ENCODE measurements at places on chromosomes 12 and 14. TPM values are rescaled to one million over a fixed set of nuclear protein-coding genes. Genes with fewer than 3 reads are reported as not detected.

Gene CAPZA3
- total RNA-seq = not detected

DNA sequence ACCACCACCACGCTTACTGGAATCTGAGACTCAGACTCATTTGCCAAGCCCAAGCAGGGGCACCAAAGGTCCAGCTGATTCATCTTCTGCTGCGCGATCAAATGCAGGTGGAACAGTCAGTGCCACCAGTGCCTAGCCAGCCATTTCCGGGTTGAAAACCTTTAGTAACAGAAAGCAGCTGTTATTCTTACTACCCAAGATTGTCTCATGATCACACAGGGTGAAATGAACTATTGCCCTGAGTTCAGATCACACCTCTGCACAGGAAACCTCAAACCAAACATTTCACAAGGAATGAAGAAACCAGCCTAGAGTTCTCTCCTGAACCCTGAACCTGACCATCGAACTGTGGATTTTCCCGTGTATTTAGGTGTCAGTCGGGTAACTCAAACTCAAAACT is 88.9 kb downstream of the RIMBP2 start:
- DNase-seq = no peak

DNA sequence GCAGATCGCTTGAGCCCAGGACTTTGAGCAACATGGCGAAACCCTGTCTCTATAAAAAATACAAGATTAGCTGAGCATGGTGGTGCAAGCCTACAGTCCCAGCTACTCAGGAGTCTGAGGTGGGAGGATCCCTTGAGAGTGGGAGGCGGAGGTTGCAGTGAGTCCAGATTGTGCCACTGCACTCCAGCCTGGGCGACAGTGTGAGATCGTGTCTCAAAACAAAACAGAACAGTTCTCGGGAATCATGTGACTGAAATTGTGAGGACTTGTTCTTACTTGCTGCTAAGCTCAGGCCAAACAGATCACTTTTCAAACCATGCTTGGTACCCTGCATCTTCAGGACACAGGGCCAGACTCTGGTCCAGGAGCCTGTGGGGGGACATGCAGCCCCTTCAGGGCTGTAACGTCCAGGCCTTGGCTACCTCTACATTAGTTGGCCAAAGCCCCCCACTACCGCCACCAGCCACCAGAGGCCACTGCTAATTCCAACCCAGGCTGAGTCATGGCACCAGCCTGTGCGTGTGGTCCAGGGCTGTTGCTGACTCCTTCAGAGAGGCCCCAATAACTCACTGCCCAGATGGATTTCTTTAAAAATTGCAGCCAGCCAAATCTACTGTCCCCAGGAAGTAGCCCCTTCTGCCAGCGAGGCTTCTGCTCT is 33.4 kb upstream of the SYNDIG1L start:
- no peak for DNase-seq

DNA sequence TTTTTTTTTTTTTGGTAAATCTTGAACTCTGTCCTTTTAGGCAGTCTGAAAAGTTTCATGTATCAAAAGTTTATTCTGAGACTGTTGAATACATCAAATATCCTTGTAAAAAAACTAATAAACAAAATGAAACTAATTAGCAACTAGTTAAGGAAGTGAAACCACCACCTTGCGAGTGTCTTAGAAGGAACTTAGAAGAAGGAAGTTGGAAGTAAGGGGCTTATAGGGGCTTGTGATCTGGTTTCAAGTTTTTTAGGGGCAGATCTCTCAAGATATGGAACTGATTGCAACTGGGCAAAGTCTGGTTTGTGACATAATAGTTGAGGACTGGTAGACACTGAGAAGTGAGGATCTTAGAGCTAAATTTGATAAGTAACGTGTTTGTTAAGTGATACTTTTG is 748.8 kb downstream of the C12orf50 start:
- no peak for DNase-seq

Gene C12orf54
- not detected for total RNA-seq

Gene TMTC1
- 48.7 TPM for total RNA-seq

Gene NEMF
- total RNA-seq = 104 TPM

DNA sequence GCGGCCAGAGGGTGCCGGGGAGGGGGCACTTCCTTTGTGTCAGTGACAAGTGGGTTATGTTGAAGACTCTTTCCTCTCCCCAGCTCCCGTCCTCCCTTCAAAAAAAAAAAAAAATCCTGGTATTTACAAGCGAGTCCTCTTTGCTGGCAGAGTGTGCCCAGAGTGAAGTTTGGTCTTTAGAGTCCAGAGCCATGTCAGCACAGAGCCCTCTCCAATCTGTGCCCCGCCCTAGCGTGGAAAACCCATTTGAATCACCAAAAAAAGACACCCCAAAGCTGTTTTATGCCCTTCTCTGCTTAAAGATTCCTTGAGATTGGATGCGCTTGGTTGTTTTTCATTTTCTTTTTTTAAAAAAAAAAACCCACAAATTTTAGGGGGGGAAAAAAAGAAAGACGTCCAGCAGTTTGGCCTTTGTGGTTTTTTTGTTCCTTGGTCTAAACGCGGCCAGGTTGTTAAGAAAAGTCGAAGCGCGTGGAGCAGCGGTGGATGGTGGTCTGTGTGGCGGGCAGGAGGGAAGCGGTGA is 3.3 kb downstream of the NKX2-1 start:
- DNase-seq = no peak

DNA sequence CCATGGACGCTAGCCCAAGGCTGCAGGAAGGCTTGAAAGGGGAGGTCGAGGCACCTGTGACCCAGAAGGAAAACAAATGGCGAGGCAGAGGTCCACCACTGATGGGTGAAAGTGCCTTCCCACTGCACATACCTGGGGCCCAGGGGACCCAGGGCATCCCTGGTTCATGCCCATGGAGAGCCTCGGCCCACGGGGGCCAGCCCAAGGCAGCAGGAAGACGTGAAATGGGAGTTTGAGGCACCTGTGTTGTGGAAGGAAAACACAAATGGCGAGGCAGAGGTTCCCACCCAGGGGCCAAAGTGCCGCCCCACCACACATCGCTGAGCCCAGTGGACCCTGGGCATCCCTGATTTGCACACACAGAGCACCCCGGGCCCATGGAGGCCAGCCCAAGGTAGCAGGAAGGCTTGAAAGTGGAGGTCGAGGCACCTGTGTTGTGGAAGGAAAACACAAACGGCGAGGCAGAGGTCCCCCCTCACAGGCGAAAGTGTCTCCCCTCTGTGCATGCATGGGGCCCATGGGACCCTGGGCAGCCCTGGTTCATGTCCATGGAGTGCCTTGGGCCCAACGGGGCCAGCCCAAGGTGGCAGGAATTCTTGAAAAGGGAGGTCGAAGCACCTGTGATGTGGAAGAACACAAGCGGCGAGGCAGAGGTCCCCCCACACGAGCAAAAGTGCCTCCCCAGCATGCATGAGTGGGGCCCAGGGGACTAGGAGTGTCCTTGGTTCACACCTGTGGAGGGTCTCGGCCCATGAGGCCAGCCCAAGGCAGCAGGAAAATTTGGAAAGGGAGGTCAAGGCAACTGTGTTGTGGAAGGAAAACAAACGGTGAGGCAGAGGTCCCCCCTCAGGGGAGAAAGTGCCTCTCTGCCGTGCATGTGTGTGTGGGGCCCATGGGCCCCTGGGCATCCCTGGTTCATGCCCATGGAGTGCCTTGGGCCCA is 383.3 kb downstream of the ALG10 start:
- peak; percentile 58 for DNase-seq

DNA sequence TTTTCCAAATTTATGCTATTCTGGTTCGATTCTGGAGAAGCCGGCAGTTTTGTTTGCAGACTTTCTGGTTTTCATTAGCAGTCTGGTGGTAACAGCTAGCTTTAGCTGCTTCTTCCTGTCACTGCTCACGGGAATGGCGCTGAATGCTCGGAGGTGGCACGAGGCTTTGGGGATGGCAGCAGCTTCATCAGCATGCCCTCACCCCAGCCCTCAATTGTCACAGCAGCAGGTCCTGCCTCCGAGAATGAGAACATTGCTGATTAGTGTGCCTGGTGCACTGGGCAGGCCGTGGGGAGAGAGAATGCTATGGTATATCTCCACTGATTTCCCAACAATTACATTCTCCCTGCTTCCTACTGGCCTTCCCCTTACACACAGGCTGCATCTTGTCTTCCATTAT is 73.6 kb downstream of the SAMD4A start:
- DNase-seq = no peak

Gene ADAMTS20
- 1.2 TPM for total RNA-seq

- DNase-seq = peak; percentile 27
Observed at GRCh38 chr12:238736-239398, 23.8 kb downstream of the SLC6A13 start.

DNA sequence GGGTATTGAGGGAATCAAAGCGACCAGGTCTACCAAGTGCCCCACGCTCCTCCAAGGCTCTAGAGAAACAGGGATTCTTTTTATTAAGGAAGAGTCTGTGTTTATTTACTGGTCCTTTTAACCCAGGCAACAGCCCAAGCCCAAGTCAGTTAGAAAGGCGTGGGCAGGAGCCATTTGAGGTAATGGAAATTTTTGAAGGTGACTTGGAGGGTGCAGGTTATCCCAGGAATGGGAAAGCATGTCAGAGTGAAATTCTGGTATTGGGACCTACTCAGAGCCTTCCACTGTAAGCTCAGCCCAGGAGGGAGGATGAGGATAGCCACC is 2.9 kb downstream of the SLC6A12 start:
- no peak for DNase-seq

DNA sequence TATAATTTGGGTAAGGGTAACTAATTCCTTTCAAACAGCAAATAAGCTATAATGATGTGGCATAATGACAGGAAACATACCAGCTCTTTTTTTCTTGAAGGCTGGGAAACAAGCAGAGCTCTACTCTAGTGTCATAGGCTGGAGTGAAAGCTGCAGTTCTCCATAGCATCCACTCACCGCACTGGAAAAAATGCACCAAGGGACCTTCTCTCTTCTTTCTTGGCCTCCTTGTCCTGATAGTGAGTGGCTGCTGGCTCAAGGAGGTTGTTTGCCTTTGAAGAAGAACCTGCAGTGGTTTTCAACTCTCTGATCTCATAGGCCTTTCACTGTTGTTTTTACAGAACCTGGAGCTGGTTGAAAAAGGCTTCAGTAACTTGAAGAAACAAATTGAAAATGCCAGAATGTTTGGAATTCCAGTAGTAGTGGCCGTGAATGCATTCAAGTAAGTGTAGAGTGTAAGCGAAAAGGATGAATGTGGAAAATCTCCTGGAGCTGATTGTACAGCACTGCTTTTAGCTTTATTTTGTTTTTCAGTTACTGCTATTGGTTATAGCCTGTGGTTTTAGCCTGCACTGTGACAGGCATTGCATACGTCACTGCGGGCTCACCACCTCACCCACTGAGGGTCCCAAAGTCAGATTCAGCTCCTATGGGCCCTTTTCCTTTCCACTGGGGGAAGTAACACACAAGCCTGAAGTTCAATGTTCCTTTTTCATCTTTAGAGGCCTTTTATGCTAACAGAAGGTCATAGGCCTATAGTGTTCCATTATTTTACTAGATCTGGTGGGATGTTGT is 17.2 kb upstream of the AKAP5 start:
- DNase-seq = no peak

GRCh38 chr12:49451468-49452259 is 84.4 kb downstream of the SPATS2 start:
- no peak for DNase-seq

Gene TULP3
- total RNA-seq = 26.5 TPM

Gene CIDEB
- 11.1 TPM for total RNA-seq

DNA sequence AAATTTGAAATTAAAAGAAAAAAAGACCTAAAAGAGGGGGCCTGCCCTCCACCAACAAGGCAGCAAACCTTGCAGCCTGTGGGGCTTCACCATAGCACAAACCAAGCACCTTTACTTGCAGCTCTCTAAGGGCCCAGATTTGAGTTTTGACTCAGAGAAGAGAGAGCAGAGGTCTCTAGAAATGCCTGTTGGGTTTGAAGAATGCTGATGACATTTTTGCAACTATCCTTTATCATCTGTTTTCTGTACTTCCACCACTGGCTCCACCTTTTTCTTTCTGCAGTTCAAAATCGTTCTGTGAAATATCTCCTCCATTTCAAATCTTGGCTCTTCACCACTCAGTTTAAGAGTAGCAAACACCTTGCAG is 83.8 kb upstream of the HMGA2 start:
- DNase-seq = no peak

Gene EIF2S3B
- 0.80 TPM for total RNA-seq

- no peak for DNase-seq
Observed at GRCh38 chr14:26531894-26532293, 65.9 kb downstream of the NOVA1 start.

- no peak for DNase-seq
Observed at GRCh38 chr12:97005646-97006045, 98.6 kb downstream of the NEDD1 start.

DNA sequence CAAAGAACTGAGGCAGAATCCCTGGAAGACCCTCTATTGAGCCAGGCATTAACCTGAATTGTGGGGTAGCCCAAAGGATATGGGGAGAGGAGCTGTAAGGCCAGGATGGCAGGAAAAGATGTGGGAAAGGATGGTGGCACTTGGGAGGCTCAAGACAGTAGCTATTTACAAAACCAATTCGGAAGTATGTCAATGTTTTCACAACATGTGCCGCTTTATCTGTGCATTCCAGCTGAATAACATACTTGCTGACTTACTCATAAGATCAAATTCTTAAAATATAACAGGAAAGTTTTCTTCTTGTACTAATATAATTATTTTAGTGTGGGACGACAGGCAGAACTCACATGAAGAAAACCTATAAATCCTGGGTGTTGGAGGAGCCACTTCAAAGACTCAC is 10.6 kb downstream of the BBS10 start:
- DNase-seq = no peak

GRCh38 chr14:53306911-53307310 is 153.8 kb upstream of the DDHD1 start:
- DNase-seq = no peak

- DNase-seq = no peak
Observed at GRCh38 chr14:78153064-78153341, 17.2 kb upstream of the NRXN3 start.

Gene ASCL1
- total RNA-seq = 7.5 TPM

- DNase-seq = no peak
Observed at GRCh38 chr12:26629864-26630263, 203.1 kb downstream of the ITPR2 start.

GRCh38 chr14:90970167-90970600 is 90.3 kb downstream of the RPS6KA5 start:
- no peak for DNase-seq

DNA sequence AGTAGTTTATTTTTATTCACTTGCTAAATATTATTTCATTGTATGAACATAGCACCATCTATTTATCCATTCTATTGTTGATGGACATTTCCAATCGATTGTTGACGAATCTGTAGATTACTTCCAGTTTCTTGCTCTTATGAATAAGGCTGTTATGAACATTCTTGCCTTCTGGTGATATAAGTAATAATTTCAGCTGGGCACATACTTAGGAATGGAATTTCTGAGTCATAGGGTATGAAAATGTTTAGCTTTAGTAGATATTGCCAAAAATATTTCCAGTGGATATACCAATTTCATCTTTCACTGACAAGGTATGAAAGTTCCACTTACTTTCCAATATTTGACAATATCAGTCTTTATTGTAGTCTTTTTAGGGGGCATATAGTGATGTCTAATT is 468.5 kb downstream of the ETNK1 start:
- DNase-seq = no peak

DNA sequence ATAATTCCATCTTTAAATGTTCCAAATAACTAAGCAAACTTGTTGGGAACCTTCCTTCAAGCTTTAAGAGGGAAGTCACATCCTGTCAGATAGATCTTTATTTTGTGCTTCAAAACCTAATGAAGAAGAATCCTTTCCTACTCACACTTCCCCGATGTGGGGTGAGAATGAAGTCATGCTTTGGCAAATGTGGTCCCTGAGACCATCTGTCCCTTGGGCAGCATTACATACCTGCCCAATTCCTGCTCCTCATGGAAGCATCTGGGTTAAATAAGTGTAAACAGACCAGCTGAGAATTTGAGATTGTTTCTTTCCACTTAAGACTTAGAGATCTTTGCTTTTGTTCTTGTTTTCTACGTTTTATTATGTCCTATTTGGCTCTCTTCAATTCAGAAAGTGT is 606.0 kb upstream of the TMEM132C start:
- no peak for DNase-seq

Measured in type B pancreatic cell (in vitro differentiated cells).